Heart left ventricle (tissue), 16 donors: ENCODE measurements at places on chromosomes 6 and 20. TPM values are rescaled to one million over a fixed set of nuclear protein-coding genes. Genes with fewer than 3 reads are reported as not detected.

Gene UFL1
- 19.0 TPM for total RNA-seq

Gene HLA-DQA1
- total RNA-seq: 154 TPM

Gene PI3
- 0.55 TPM for total RNA-seq

Gene AIG1
- total RNA-seq: 64.0 TPM

GRCh38 chr6:34615574-34616226, 59.6 kb upstream of the SPDEF start:
- no peak for DNase-seq
- no peak overlapping the region for H3K4me3 ChIP-seq
- no peak overlapping the region for H3K27ac ChIP-seq
- H3K36me3 ChIP-seq: no peaks in the 10 kb centered on the region
- H3K27me3 ChIP-seq: no peaks in the 10 kb centered on the region
- no peaks in the 10 kb centered on the region for H3K4me1 ChIP-seq

DNA sequence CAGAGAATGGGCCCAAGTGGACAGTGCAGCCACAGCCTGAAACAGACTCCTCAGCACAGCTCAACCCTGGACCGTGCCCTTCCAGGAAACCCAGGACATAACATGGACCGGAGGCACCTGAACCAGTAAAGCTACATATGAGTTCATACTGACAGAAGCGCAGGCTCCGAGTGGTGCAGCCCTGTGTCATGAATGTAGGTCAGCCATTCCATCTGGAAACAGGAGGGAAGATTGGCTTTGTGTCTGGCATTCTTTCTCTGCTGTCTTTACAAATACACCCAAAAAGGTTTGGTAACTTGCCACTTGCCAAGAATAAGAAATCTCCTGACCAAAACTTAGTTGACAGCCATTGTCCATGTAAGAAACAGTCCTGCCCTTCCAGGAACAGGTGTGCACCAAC, 366.6 kb downstream of the RNGTT start:
- DNase-seq: no peak
- no peaks in the 10 kb centered on the region for H3K36me3 ChIP-seq
- H3K27me3 ChIP-seq: no peaks in the 10 kb centered on the region
- no peak overlapping the region for H3K27ac ChIP-seq
- H3K4me3 ChIP-seq: no peak overlapping the region

DNA sequence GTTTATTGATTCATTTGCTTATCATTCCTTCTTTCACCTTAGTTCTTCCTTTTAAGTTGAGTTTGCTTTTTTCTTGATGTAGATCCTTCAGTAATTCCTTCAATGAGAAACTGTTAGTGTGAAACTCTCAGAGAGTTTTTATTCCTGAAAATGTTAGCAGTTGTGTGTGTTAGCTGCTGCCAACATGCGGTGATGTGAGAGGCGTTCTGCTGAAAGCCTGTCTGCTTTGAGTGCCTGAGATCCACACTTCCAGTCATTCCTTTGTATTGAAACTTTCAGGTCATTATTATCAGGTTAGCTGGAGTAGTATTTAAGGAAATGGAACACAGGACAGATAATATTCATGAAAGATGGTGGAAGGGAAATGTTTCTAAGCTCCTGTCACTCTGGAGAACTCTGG, 70.0 kb upstream of the SUPT3H start:
- H3K27ac ChIP-seq: no peak overlapping the region
- DNase-seq: no peak
- no peaks in the 10 kb centered on the region for H3K27me3 ChIP-seq
- peaks cover 22% of the 10 kb centered on the region for H3K4me1 ChIP-seq
- no peak overlapping the region for H3K4me3 ChIP-seq
- H3K36me3 ChIP-seq: no peaks in the 10 kb centered on the region

DNA sequence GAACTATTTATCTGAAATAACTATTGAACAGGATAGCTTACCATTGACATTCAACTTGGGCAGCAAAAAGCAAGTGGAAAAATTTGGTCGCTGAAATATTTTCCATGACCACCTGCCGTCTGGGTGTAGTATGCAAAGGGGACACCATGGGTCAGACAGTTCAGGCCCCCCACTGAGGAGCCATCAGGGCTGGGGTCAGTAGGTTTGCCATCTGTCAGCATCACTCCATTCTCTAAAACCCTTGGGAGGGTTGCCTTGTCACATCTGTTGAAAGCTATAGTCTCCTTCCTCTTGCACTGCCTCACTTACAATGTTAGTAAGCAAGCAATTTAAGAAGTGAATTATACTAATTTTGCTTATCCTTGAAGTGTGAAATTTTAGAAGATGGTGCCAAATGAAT, 44.9 kb downstream of the NRN1 start:
- H3K27me3 ChIP-seq: no peaks in the 10 kb centered on the region
- no peaks in the 10 kb centered on the region for H3K4me1 ChIP-seq
- H3K27ac ChIP-seq: no peak overlapping the region
- no peaks in the 10 kb centered on the region for H3K36me3 ChIP-seq
- H3K4me3 ChIP-seq: no peak overlapping the region
